Left kidney (tissue), 8 donors: ENCODE measurements at places on chromosomes 6 and 20.

- no peak for DNase-seq
Measured at GRCh38 chr20:45341579-45341938, 6.7 kb downstream of the SDC4 start.

GRCh38 chr6:134603561-134603960, 285.6 kb upstream of the SGK1 start:
- DNase-seq = no peak

DNA sequence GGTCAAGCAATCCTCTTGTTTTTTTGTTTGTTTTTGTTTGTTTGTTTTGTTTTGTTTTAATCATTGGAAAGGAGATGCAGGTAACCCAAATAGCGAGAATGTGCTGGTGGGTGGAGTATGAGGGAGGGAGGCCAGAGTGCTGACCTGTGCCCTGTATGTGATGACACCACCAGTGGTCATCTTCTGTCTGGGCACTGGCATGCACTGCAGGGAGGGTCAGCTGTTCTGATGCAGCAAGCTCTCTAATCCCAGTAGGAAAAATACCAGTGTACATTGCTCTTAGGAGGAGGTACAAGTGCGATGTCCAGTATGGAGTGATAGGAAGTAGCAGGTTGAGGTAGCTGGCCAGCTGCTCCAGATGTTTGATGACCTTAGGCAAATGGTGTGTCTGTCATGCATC, 2.9 kb upstream of the CST1 start:
- no peak for DNase-seq

- DNase-seq = no peak
Measured at GRCh38 chr20:59207742-59208357, 44.2 kb downstream of the ZNF831 start.

DNA sequence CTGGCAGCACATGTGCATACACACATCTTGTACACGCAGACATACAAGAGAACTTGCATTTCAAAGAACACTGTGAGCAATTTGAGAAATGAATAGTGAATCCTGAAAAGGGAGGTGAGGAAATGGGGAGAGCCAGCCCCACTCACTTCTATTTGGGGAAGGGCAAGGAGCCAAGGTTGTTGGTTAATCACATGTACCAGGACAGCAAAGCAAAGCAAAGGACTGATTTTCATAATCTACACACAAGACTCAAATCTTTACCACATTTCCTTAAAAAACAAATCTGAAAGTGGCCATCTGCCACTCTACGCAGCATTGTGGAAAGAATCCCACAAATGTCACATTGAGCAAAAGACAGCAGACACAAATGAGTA, 35.0 kb upstream of the KIF16B start:
- DNase-seq = no peak

GRCh38 chr6:142290851-142291250, 11.0 kb upstream of the ADGRG6 start:
- DNase-seq = no peak

GRCh38 chr6:104698979-104699378, 160.7 kb downstream of the HACE1 start:
- no peak for DNase-seq

DNA sequence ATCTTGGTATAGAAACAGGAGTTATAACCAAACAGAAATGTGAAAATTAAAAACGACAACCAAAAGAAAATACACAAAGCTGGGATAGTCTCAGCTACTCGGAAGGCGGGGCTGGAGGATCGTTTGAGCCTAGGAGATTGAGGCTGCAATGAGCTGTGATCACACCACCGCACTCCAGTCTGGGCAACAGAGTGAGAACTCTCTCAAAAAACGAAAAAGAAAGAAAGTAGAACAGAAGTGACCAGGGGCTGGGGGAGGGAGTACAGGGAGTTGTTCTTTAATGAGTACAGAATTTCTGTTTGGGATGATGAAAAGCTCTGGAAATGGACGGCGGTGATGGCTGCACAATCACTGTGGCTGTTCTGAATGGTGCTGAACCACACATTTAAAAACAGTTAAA, 5.9 kb downstream of the GMEB2 start:
- no peak for DNase-seq

GRCh38 chr6:144659202-144660182, 374.4 kb downstream of the UTRN start:
- peak; percentile 78 for DNase-seq

DNA sequence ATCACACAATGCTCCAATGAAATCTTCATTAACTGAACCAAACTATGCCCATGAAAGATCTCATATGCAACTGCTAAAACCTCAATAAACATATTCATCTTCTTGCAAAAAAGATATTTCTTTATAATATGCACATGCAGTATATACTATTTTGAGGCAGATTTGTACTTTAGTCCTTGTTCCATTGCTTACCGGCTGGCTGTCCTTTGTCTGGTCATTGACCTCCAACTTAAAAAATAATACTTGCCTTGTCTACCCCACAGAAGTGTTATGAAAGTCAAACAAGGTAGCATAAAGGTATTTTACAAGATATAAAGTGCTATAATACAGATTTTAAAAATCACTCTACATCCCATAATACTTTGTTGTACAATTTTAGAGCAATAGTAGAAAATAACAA, 88.3 kb downstream of the ATG5 start:
- no peak for DNase-seq

GRCh38 chr20:53852691-53853090, 217.7 kb downstream of the BCAS1 start:
- no peak for DNase-seq

DNA sequence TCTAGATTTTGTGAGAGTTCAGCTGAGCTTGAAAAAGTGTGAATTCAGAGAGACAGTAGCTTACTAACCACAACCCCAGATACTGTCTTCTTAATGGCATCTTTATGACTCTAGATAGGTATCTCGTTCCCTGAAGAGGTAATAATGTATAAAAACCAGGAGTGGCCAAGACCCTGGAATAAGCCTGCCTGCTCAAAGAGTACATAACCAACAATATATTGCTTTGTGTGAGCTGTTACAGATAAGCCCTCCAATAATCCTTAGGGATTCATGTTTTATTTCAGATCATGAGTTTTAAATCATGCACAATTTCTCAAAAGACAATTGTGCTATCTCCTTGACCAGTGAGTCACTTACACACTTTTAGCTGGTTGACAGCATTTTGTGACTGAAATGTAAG, 327.8 kb upstream of the ADGRB3 start:
- no peak for DNase-seq

DNA sequence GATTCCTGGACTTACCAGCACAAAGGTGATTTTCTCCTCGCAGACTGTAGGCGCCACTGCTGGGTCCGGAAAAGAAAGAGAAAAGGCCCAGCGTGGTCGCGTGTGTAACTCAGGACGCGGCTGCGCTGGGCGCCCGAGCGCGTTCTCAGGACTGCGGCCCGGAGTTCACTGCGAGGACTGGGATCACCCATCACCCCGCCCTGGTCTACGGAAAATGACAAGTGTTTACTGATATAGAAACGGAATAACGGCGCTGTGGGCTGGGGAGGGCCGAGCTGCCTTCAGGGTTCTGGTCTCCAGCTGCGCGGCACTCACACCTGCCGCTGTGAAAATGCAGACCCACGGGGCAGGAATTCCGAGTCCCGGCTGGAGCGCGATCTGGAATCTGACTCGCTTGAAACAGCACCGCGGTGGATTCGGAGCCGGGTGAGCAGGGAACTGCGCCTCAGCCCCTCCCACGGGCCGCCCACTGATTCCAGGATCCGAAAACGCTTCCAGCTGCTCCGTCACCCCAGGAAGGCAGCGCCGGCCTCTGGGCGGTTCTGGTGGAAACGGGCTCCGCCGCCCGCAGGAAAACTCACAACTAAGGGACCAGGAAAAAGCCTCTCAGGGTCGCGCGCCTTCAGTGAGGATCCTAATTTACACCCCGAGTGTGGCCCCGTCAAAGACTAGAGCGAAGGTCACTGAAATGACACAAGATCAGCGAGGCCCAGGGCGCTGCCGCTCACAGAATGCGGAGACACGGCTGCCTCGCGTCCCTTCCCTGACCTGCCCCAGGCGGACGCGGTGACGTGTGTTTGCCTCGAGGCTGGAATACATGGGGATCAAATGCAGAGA, 34.5 kb downstream of the HLA-A start:
- peak; percentile 57 for DNase-seq

DNA sequence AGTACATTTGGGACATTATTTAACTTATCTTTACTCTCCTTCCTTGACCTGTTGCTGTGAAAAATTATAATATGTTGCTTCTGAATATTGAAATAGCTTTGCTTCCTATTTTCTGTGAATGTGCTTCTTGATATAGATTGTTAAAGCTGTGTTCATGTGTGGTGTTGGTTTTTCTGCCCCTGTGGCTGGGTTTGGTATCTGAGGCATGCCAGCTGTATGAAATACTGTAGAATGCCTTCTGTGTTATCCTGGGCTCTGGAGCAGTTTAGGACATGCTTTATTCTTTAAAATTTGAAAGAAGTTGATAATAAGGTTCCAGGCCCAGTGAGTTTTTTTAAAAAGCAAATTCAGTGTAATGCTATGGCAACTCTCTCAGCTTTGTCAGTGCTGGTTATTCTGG, 71.7 kb downstream of the HIVEP1 start:
- DNase-seq = no peak

DNA sequence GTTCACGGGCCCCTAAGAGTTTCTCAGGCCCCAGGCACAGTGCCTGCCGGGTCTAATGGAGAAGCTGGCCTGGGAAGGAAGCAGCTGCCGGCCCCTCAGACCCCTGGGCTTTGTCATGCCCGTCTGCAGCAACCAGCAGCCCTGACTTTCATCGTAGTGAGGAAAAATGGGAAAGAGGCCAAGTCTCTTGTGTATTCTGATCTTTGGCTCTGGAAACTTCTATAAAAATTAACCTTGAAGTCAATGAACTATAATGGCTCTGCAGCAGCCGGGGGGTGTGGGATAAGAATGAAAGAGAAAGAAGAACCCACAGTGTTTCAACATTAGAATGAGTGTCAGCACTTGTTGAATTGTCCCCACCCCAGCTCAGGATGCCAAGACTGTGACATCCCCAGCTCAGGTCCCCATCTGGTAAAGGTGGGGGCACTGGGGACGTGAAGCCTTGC, 12.9 kb downstream of the TGM2 start:
- peak; percentile 65 for DNase-seq

- no peak for DNase-seq
Measured at GRCh38 chr6:81759782-81760181, 7.3 kb upstream of the TENT5A start.

GRCh38 chr6:16762550-16763477, 1.6 kb upstream of the ATXN1 start:
- DNase-seq = peak; percentile 59

DNA sequence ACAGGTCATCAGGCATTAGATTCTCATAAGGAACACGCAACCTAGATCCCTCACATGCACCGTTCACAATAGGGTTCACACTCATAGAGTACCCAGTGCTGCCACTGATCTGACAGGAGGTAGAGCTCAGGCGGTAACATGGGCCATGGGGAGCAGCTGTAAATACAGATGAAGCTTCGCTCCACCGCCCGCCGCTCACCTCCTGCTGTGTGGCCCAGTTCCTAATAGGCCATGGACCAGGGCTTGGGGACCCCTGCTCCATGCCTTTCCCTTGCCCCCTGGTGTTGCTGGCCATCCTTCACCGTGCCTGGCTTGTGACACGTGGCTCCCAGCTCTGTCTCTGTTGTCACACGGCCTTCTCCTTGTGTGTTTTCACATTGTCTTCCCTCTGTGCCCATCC, 171.1 kb upstream of the JARID2 start:
- no peak for DNase-seq

GRCh38 chr20:49951151-49951550, 15.0 kb downstream of the RNF114 start:
- DNase-seq = no peak
